ENCODE measurements at places on chromosomes 4 and X.

DNA sequence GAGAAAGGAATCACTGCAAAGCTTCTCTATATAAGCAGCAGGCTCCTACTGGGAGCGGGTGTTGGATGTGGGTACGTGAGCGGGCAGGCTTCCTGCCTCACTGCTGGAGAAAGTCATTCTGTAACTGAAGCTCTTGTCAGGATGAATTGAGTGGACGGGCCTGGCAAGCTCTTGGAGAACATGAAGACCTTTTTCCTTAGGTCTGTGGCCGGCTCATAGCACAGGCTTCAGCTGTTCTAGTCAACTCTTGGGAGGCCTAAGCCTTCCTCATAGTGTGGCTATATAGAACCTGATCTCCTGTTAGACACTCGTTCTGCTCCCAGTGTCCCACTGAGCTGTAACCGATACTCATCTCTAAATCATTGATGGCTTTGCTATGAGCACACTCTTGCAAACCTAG lies 108.2 kb upstream of the GPC4 start:
- no peak for DNase-seq

DNA sequence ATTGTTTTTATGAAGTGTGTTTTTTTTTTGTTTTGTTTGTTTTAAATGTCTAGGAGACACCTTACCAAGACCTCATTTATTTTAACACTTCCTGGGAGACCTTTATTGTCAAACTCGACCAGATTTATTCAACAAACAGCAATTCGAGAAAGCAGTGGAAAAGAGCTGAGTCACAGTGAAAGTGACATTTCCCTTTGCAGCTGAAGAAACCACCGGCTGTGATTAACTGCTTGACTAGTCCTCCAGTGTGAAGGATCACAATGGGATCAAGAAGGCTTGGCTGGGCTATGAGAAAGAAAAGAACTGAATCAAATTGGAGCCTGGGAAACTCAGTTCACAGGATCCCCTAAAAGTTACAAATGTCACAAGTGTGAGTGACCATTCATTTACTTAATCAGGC lies 11.9 kb upstream of the ADH7 start:
- DNase-seq, result no peak

GRCh38 chr4:109729117-109729717 lies 653 bp downstream of the PLA2G12A start:
- no peak for DNase-seq

GRCh38 chrX:5718651-5719050 lies 510.0 kb downstream of the NLGN4X start:
- DNase-seq, result no peak

DNA sequence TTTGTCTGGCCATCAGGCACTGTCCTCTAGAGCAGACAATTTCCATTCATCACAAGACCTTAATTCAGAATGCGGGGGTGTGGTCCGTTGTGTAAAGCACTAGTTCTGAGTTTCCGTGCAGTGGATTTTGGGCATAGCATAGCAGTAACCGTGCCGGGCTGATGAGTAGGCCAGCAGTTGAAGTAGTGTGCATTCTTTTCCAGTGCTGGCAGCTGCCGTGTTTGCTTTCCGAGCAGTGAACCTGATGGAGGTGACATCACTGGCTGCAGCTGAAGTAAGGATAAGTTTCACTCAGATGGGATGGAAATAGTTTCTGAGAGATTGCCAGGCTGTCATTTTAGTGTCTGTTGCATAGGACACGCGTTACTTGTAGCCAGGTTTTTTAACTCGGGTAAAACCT lies 107.0 kb upstream of the STIM2 start:
- no peak for DNase-seq

DNA sequence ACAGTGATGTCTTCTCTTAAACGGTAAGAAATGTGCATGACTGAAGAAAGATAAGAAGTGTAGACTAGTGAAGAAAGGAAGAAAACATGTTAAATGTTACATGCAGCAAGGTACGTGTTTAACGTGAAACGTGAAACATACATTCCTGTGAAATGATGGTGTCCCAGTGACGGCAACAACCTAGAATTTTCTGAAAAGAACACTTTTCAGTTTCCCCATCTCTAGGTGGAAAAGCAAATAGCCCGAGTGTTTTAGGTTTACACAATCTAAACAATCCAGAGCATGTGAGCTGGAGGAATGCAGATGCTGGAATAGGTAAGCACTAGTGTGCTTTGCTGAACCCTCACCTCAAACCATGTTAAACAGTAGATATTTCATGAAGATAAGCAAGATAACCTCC lies 60.7 kb downstream of the CLNK start:
- DNase-seq, result no peak

DNA sequence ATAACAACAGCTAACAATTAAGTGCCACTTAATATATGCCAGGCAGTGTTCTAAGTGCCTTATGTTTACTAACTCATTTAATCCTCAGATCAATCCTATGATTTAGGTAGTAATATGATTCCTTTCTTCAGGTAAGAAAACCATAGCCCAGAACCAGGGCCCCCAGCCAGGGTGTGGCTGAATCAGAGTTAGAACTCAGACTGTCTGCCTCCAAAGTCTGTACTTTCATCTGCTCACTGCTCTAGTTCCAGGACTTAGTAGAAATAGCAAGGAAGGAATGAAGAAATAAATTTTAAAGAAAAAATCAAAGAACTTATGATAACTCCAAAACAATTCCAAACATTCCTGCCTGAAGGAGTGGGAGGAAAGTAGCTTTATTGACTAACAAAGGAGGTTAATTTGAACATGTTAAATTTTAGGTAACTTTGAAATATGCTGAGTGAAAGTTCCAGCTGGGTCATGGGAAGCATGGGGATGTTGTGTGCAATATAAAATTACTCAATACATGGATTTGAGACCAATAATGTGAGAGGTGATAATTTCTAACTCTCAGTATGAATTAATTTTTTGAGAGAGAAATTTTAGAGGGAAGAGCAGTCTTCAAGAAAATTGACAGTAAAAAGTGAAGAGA lies 8.8 kb upstream of the ADH1C start:
- no peak for DNase-seq

DNA sequence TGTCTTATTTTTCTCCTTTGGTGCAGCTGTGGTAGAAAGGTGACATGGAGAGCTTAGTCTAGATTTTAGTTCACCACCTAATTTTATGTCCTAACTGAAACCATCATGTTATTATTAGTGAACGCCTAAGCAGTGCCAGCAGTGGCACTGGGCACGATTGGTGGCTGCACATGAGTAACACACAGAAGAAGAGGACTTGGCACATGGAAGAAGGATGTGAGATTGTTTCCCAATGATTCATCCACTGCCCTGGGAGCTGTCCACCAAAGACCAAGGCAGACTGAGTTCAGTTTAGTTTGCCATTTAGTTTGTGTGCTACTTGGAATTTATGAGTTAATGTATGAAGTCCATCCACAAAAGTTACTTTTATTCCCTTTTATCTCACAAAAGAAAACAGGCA lies 68.1 kb upstream of the NAP1L5 start:
- DNase-seq, result no peak

GRCh38 chr4:38132107-38132673 lies 172.0 kb downstream of the PTTG2 start:
- DNase-seq, result peak; percentile 49

- no peak for DNase-seq
These were observed 159.9 kb upstream of the DIPK2B start for GRCh38 chrX:45360571-45360970.

GRCh38 chr4:104447294-104447693 lies 47.4 kb downstream of the CXXC4 start:
- no peak for DNase-seq

- no peak for DNase-seq
These were observed 101.6 kb upstream of the MAP9 start for GRCh38 chr4:155478336-155478835.

DNA sequence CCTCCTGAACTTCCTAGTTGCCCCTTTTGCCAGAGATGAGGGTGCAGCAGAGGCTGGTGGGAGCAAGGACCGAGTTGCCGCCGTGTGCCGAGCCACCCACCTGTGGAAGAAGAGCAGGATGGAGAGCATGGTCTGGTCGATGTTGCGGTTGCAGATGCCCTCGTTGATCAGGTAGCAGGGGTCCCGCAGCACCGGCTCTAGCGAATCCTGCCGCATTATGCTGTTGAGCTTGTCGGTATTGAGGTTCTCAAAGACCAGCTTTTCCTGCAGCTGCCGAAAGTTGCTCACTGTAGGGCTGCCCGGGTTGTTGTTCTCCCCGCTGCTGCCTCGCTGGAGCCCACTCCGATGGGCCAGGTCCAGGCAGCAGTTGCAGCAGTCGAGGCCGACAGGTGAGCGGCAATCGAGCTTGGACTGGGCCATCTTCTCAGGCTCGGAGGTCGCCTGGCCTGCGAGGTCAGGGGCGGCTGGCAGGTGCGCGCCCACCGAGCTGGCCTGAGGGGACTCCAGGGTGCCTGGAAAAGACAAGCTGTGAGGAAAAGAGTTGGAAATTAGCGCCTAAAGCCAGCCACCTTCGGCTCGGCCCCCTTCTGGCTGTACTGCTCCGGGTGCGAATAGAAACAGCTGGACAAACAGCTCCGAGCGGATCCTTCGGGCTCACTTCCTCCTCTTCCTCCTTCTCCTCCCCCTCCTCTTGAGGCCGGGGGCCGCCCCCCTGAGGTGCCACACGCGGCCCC lies 420 bp downstream of the TSC22D3 start:
- DNase-seq, result no peak

- DNase-seq, result no peak
These were observed 841.9 kb downstream of the TRAM1L1 start for GRCh38 chr4:116243431-116243830.

DNA sequence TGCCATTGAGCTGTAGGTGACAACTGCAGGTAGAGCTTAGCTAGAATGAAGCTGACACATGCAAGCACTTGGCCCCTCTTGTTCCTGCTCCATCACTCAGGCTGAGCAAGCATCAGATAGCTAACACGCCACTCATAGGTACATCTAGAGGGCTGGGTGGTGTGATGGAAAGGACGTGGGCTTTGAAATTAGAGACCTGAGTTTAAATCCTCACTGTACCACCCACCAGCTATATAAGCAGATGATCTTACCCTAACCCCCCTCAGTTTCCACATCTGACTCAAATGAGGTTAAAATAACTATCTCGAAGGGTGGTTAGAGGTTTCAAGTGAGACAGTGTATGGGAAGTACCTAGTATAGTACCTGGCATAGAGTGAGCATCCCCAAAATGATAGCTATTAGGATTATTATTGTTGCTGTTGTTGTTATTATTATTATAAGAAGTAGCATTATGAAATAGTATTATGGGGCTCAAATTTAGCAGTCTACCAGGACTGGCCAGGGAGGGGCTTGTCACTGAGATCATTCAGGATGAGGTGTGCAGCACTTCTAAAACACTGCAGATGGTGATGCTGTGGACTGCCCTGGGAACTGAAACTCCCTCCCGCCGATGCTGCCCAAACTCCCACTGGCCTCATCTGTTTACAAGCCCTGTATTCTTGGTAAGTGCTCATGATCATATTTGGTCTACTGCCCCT lies 59.0 kb downstream of the REELD1 start:
- DNase-seq, result no peak

DNA sequence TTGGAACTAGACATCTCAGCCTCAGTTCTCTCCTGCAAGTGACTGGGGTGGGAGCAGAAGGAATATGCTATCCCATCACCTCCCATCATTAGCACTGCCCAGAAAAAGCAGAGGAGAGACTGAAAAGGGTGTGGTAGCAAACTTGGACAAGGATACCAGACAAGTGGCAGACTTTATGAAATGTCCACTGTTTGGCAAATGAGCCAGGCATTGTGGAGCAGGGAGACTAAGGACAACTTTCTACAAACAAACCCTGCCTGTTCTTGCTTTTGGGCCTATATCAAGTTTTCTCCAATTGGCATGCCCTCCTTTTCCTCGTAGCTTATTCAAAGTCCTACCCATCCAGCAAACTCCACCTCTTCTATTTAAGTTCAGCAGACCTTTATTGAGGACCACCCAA lies 41.6 kb downstream of the ZCCHC12 start:
- no peak for DNase-seq

DNA sequence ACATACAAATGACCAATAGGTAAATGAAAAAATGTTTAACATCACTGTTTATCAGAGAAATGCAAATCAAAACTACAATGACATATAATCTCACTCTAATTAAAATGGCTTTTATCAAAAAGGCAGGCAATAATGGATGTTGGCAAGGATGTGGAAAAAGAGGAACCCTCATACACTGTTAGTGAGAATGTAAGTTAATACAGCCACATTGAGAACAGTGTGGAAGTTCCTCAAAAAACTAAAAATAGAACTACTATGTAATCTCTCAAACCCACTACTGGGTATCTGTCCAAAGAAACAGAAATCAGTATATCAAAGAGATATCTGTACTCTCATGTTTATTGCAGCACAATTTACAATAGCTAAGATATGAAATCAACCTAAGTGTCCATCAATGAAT lies 165.9 kb upstream of the HHIP start:
- no peak for DNase-seq
